Anterior cingulate cortex (tissue), 58 donors: ENCODE measurements at places on chromosomes 3 and 15.

- peak; percentile 54 for DNase-seq
Measured at GRCh38 chr15:74790080-74790916, 8.4 kb downstream of the CSK start.

GRCh38 chr15:39154776-39155175, 426.1 kb upstream of the THBS1 start:
- DNase-seq = no peak

DNA sequence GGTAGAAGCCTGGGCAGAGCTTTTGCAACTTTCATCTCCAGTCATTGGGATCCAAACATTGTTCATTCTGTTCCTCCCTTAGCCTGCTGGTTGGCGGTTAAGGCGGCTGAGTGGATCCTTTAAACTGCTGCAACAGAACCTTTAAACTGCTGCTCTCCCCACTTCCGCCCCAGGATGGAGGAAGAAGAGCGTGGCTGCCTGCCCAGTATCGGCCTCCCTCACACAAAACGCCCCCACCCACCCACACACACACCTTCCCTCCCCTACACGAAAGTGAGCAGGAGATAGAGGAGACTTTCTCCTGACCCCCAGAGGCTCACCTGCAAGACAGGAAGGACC, 460 bp upstream of the ZMAT3 start:
- peak; percentile 51 for DNase-seq

GRCh38 chr3:172515130-172515918, 7.9 kb downstream of the TNFSF10 start:
- DNase-seq = no peak

GRCh38 chr3:176734146-176734545, 463.1 kb downstream of the TBL1XR1 start:
- no peak for DNase-seq
